IPS DF 6.9 (cell line): ENCODE measurements at places on chromosomes 3 and 15.

DNA sequence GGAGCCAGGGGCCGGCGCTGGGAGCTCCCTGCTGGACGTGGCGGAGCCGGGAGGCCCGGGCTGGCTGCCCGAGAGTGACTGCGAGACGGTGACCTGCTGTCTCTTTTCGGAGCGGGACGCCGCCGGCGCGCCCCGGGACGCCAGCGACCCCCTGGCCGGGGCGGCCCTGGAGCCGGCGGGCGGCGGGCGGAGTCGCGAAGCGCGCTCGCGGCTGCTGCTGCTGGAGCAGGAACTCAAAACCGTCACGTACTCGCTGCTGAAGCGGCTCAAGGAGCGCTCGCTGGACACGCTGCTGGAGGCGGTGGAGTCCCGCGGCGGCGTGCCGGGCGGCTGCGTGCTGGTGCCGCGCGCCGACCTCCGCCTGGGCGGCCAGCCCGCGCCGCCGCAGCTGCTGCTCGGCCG lies 1.5 kb downstream of the SMAD6 start:
- peaks cover 11% of the 10 kb centered on the region; the same call in 1 of the 2 replicates for H3K27me3 ChIP-seq
- peaks cover 2% of the 10 kb centered on the region; the same call in 1 of the 2 replicates for H3K36me3 ChIP-seq
- no peak overlapping the region for H3K27ac ChIP-seq
- no peak for DNase-seq

DNA sequence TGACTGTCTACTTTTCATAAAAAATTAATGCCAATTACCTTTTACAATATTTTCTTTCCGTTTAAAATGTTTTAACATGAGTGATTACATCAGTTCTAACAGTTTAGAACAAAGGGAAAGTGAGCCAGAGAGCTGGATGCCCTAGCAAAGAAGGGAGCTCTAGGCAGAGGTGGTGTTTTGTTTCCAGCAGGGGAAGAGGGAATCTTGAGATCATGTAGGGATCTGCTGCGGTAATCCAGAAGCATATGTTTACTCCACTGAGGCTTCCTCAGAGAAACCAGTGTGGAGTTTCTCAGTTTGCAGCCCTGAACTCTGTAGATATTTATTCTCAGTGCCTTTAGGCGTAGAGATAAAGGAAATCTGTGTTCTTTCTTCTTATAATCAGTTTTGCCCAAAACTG lies 399.3 kb downstream of the NLGN1 start:
- no peak overlapping the region for H3K4me3 ChIP-seq
- H3K27ac ChIP-seq, result no peak overlapping the region
- no peaks in the 10 kb centered on the region for H3K36me3 ChIP-seq
- no peaks in the 10 kb centered on the region for H3K27me3 ChIP-seq
- DNase-seq, result no peak

DNA sequence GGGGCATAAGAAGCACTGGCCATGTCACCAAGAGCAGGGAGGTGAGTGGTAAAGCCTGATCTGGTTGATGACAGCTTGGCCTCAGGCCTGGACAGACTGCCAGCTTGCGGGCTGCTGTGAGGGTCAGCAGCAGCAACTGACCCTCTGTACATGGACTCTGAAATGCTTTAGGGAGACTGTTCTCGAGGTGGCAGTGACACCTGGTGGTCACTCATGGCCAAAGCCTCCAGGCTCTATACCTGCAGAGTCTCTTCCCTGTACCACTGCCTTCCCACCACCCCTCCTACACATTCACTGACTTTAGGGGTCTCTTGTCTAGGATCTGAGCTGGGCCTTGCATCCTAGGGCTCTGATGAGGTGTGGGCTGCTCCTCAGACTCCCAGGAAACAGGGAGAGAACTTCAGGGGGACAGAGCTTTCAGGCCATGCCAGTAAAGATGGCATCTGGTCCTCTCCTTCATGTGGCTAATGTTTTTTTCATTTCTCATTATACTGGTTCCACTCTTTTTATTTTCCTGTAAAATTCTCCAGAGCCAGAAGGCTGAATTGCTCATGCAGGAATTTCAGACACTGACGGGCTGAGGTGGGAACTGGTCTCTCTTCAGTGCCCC lies 17.2 kb upstream of the TIMP4 start:
- H3K27me3 ChIP-seq, result no peaks in the 10 kb centered on the region
- no peak overlapping the region for H3K4me3 ChIP-seq
- H3K4me1 ChIP-seq, result no peaks in the 10 kb centered on the region
- peak; percentile 55 for DNase-seq
- no peak overlapping the region for H3K27ac ChIP-seq

- no peak overlapping the region for H3K27ac ChIP-seq
- H3K27me3 ChIP-seq, result no peaks in the 10 kb centered on the region
Measured at GRCh38 chr3:11282250-11283138, 10.3 kb downstream of the ATG7 start.

- no peak overlapping the region for H3K4me3 ChIP-seq
- H3K36me3 ChIP-seq, result no peaks in the 10 kb centered on the region
- no peaks in the 10 kb centered on the region for H3K27me3 ChIP-seq
- H3K27ac ChIP-seq, result no peak overlapping the region
Measured at GRCh38 chr3:125128861-125129501, 73.2 kb upstream of the HEG1 start.
